ENCODE measurements at places on chromosomes 6 and 20.

- DNase-seq, result no peak
These were observed at the start of gene APCDD1L for GRCh38 chr20:58515233-58516212. APCDD1L (minus strand) TSS chr20:58515399; CDS start chr20:58514707, 692 bp downstream.

- DNase-seq, result no peak
These were observed 267.2 kb upstream of the SULF2 start for GRCh38 chr20:48052475-48052835.

- no peak for DNase-seq
These were observed 27.2 kb downstream of the IL22RA2 start for GRCh38 chr6:137146206-137146605.

GRCh38 chr6:15246217-15246665, 372 bp downstream of the JARID2 start:
- no peak for DNase-seq

DNA sequence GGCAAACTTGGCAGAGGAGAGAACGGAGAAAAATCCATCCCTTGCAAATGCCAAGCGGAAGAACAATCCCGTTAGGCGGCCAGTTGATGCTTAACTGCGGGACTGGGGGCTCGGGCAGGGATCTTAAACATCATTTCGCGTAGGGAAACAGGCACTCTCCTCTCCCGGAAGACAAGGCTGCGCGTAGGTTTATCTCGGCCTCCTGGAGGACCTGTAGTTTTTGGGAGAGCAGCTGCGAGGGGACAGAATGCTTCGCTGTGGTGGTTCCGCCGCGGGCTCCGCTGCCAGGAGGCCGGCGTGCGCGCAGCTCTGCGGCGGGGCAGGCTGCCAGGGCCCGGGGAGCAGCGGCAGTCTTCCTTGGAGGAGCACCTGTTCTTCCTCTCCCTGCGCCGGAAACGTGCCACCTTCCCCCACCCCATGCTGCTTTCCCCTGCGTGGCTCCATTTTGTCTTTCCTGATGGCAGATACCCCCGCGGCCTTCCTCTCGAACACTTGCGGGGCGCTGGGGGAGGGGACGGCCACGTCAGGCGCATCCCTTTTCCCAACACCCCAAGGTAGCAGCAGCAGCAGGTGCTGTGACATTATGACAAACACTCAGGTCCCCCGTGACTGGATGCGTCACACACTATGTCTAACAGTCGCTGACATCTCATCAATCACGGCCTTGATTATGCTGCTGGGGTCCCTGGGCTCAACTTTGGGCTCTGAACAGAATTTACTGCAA, 230.7 kb upstream of the BTBD3 start:
- DNase-seq, result peak; percentile 10

DNA sequence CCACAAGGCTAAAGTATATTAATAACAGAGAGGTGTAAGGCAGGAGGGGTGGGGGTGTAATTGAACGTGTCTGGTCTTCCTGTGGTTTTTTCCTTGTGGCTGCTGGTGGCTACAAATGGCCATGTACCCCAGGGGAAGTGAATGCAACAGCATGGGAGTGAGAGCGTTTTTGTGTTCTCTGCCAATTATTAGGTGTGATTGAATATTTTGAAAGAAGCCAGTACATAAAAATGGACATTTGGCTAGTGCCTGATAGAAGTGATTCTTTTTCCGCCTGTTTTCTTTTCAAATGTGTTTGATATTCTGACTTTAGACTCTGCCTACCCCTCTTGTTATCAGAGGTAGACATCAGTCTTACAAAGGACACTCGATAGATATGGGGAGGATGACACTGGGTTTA, 141.3 kb downstream of the PRL start:
- no peak for DNase-seq

GRCh38 chr6:165913676-165914570, 250.9 kb upstream of the PDE10A start:
- no peak for DNase-seq

- DNase-seq, result no peak
These were observed 33.8 kb upstream of the AKAP12 start for GRCh38 chr6:151205721-151206600.

DNA sequence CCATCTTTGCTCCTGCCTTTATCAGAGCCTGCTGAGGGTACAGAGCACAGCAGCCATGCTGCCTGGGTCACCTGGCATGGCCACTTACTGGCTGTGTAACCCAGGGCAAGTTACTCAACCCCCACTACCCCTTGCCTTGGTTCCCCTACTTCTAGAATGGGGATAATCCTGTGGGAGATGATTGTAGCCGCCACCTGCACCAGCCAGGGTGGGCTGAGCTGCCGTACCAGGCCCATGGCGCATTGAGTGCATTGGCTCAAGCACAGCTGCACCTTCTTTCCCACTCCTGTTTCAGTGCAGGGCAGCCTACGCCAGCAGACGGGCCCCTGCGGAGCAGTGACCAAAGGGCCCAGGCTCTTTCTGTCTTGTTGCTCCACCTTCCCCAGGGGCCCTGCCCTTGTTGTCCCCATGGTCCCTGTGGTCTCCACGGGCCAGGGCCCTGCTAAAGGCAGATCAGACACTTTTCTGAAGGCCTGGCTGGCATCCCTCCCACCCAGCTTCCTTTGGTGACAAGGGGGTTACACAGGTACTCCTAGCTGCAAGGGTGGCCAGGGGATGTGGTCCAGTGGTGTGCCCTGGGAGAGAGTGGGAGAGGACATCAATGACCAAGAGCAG, 159.4 kb upstream of the MLN start:
- DNase-seq, result no peak

- DNase-seq, result no peak
These were observed 189.0 kb downstream of the SLC16A10 start for GRCh38 chr6:111276335-111276734.

- DNase-seq, result no peak
These were observed 422.9 kb upstream of the PLCB4 start for GRCh38 chr20:8646033-8646441.

- no peak for DNase-seq
These were observed 163.0 kb downstream of the HDGFL1 start for GRCh38 chr6:22732176-22732970.

DNA sequence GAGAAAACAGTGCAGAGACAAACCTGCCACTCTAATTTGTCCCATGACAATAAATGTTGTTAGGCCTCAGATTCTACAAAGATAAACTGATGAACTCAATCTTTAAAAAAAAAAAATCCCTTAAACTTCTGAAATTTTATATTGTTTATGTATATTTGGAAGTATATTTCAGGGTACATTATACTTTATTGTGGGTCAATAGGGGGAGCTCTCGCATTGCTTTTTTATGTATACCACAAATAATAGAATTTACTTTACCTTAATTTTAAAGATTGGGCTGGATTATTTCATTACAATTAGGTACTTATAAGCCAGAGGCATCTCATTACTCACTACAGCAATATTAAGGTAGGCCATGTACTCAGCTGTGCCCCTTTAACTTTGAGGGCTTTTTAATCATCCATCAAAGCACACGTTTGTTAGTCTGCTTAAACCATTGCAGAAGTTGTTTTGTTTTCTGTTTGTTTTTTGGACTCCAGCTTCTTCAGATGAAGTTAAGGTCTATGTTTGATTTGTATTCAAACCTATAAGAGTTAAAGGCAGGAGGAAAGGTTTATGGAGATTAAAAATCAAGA, 56.3 kb upstream of the EYA4 start:
- no peak for DNase-seq

- no peak for DNase-seq
These were observed 143.9 kb downstream of the ANKRD60 start for GRCh38 chr20:58084566-58084965.

DNA sequence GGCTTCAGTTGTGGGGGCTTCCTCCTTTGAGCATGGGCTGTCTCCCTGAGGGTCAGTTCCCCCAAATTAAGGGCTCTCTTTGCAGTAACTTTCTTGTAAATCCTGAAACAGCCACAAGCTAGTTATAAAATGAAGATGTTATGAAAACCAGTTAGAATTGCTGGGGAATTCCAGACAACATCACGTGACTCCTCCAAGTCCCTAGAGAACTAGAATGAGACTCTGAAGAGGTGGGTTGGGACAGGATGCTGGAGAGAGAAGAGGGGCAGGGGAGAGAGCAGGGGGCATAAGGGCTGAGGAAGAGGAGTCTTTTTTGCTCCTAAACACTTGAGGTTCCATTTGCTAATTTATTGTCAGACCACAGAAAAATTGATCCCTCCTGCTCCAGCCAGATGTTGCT, 380.3 kb downstream of the DHX35 start:
- no peak for DNase-seq

DNA sequence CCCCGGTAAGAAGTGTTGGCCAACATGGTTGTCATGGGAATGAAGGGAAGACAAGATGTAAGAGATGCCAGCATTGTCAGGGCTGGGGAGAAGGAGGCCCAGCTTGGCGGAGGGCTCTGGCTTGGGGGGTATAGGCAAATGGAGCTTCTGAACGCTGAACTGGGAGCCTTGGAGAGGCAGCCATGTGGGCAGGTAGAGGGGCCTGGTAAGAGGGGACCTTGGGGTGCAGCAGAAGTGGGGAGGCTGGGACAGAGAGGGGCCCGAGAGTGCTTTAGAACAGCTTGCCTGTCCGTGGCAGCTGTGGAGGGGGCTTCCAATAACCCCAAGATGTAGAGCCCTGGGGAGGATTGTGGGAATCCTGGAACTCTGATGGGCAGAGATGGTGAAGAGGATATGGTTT, 3.0 kb downstream of the SLC22A1 start:
- no peak for DNase-seq

- DNase-seq, result no peak
These were observed 88.1 kb downstream of the ATXN1 start for GRCh38 chr6:16673011-16673797.

DNA sequence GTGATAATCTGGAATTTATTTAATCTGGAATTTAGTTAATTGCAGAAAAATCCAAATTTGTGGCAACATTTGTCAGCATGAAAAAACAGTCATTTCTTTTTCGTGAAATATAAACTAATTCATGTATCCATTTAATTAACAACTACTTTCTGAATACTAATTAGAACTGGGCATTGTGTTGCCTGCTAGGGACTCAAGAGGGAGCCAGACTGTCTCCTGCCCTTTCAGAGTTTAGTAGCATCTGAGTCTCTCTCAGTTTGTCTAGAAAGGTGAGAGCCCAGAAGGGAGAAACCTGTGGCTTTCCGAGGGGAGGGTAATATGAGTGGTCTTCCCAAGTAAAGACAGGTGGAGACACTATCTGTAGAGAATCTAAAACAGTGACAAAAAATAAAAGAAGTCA, 210.9 kb upstream of the HDDC2 start:
- DNase-seq, result no peak

- DNase-seq, result no peak
These were observed 110.2 kb downstream of the RCAN2 start for GRCh38 chr6:46381057-46381456.

DNA sequence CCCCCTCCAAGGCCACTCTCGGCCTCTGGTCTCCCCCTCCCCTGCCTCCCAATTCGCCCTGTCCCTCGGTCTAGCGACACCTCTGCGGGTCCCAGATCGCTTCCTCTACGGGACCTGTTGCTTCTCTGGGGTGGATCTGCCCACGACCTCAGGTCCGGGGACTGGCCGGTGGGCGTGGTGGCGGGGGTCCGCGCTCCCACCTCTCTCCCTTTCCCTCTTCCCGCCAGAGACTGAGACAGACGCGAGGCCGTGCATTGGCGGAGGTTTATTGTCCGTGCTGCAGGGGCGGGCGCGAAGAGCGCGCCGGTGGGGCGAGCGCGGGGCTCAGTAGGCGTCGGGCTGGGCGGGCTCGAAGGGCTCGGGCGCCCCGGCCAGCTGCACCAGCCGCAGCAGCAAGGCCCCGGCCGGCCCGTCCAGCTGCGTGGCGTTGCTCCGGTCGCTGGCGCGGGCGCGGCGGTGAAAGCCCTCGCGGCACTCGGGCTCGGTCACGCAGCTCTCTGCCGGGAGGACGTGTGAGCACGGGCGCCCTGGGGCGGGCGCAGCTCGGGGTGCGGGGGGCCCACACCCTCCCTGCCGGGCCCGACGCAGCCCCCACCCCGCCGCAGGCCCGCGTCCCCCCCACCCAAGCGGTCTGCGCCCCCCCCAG, 2.1 kb downstream of the AVP start:
- DNase-seq, result no peak

DNA sequence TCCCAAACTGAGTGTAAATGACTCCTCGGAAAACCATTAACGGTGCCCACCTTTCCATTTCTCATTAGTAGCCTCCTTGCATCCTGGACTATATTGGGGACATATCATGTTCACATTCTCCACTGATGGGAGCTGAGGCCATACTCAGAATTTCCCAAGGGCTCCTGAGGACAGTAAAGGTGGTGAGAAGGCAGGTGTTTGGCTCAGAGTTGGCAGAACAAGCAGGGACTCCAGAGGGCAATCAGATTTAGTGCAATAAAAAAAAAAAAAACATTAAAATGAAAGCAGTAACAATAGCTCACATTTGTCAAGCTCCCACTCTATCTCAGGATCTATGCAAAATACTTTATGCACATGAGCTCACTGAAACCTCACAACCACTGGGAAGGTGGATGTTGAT, 401.4 kb downstream of the MAFB start:
- no peak for DNase-seq

GRCh38 chr6:160330619-160331018, 17.6 kb upstream of the SLC22A3 start:
- DNase-seq, result no peak

GRCh38 chr6:3139090-3139903, 18.0 kb downstream of the TUBB2A start:
- no peak for DNase-seq

DNA sequence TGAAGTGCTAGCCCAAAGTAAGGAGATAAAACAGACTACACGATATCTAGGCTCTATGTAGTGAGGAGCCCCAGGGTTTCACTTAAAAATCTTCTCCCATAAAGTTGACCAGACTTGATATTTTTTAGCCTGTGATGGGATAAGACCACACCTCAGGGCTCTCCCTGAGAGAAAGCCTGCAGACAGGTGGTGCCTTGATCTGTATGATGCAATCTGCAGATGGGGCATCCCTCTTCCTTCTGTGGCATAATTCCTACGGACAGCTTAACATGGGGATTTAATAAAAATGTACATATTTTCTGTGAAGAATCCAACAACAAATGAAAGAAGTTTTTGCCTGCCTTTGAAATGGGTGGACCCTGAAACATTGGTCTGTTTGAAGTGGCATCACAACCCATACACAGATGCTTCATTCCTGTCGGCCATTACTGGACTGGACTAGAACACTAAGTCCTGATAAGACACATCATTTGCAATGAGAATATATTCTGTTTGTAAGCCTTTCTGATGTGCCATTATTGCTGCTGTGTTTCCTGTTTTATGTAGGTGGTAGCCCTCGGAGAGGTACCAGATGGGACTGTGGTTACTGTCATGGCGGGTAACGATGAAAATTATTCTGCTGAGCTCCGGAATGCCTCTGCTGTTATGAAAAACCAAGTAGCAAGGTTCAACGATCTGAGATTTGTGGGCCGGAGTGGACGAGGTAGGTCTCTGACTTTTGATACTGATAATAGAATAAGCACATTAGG, 53.8 kb upstream of the SUPT3H start:
- DNase-seq, result no peak

GRCh38 chr6:119036081-119036480, 42.4 kb downstream of the FAM184A start:
- DNase-seq, result no peak

DNA sequence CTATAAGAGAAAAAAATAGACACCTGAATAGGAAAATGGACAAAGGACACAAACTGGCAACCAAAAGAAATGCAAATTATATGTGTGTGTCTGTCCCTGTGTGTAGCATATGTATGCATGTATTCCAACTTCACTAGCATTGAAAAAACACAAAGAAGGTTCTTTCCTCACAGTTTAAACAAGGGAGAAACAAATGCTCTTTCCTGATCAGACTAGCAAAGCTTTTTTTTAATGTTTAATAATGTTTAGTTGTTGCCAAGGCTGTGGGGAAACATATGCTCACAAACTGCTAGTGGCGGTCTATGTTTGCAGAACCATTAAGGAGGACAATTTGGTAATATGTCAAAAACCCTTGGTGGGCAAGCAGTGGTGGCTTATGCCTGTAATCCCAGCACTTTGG, 22.4 kb downstream of the SMLR1 start:
- DNase-seq, result no peak

- no peak for DNase-seq
These were observed 9.1 kb upstream of the SF3B5 start for GRCh38 chr6:144104488-144104887.

Data from NCI-H1930 (cell line).